WTC11 (cell line): ENCODE measurements at places on chromosomes 11 and 22.

DNA sequence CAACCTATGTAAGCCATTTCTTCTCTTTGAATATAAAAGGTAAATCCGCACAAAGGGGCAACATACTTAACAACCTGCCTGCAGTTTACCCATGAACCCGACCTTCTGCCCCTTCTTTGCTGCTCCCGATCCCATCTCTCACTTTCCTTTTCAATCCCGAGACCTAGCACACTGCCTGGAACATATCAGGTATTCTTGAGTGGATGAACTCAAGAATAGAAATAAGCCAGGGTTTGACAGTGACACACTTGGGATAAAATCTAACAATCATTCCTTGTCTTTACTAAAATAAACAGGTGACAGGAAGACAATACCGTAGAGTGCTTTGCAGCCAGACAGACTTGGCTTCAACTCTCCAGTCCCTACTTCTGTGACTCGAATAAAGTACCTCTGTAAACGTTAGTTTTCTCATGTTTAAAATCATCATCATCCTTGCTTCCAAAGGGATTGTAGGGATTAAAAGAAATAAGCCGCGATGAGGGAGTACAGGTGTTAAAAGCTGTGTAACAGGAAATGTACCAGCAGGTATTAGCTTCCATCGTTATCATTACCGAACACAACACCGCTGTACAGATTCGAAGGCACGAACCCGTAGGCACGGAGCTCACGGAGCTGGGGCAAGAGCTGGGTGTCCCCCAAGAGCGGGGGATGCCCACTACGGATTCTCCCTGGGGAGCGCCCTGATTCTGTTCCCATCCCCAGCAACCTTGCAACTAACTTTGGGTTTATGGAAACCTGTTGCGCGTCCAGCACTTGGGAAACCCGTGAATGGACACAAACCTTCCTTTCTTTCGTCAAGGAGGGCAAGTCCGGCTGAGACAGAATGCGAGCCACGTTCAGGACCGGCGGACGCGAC lies 720 bp downstream of the UFD1 start:
- no peak for DNase-seq

DNA sequence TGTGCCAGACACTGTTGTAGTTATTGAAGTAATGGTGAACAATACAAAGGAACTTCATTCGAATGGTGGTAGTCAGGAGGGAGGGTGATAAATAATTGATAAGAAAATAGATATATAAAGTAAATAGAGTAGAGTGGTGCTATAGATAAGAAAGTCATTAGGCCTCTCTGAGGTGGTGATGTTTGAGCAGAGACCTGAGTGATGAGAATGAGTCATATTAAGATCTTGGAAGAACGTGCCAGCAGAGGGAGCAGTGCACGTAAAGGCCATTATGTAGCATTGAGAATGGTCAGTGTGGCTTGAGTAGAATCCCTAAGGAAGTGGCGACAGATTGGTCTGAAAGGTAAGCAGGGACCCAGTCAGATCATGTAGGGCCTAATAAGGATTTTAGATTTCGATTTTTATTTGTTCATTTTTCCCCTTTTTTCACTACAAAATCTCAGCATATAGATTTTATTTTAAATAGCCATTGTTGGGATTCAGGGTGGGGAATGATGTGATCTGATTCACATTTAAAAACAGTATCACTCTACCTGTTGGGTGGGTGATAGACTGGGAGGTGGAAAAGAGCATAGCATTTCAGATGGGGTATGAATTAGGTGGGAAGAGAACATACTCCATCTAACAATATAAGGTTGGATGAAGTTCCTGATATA lies 44.7 kb downstream of the CCDC90B start:
- DNase-seq, result peak; percentile 45

DNA sequence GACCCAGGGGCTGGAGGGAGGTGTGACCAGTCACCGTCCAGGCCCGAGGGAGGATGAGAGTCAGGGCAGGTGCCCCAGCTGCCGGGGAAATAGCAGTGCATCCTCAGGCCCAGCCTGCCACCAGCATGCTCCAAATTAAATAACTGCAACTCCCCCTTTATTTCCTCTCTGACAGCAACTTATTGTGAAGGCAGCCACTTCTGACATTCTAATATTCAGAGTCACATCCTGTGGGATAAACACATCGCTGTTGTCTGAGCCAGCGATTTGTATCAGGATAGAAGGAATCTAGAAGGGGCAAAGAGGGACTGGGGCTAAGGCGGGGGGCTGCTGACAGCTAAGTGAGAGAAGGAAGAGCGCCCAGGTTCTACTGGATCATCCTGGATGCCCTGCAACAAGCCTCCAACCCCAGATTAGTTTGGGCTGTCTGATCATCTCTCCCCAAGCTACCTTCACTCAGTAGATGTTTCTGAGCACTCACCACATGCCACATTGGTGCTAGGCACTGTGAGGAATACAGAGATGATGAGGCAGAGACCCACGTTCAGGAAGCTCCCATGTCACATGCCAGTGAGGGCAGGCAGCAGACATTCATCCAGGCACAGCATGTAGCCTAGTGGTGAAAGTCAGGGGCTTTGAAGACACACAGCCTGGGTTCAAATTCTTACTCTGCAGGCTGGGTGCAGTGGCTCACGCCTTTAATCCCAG lies 214.1 kb downstream of the BUD13 start:
- no peak for DNase-seq

GRCh38 chr22:24969560-24970301 lies 17.2 kb downstream of the KIAA1671 start:
- no peak for DNase-seq

GRCh38 chr11:112554586-112554985 lies 293.9 kb upstream of the PLET1 start:
- no peak for DNase-seq

- DNase-seq, result no peak
Measured at GRCh38 chr22:42327462-42328129, 57.1 kb upstream of the TCF20 start.

GRCh38 chr11:113332638-113333329 lies 18.4 kb downstream of the TTC12 start:
- no peak for DNase-seq

DNA sequence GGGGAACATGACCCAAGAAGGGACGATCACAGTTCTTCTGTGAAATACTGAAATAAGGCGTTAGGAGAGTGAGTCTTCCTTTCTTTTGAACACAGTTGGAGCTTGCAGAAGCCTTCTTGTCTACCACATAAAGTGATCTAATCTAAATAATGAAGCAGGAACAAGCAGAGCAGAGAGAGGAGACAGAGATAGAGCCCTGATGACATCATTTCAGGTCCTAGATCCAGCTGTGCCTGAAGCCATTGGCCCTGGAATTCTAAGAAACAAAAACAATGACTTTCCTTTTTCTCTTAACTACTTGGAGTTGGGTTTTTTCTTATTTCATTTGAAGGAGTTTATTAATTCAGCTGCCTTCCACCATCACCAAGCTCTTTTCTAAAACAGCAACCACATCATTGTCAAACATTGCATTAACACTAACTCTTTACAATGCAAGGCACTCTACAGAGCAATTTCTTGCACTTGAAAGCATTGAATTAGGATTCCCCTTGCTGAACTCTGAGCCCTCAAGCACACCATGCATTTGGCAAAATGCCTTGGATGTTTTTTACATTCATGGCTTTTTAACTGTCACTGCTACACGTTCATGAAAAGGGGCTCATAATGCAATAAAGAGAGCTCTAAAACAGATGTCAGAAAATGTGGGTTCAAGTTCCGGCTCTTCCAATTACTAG lies 117.2 kb upstream of the TIMP3 start:
- no peak for DNase-seq

GRCh38 chr22:30398685-30399680 lies 2.2 kb downstream of the SEC14L2 start:
- DNase-seq, result no peak

GRCh38 chr11:61539006-61539405 lies 30.5 kb downstream of the LRRC10B start:
- no peak for DNase-seq

- peak; percentile 74 for DNase-seq
Measured at GRCh38 chr11:119094816-119095065, 6.9 kb downstream of the DPAGT1 start.

GRCh38 chr11:116137753-116138152 lies 633.5 kb upstream of the CADM1 start:
- DNase-seq, result no peak

- no peak for DNase-seq
Measured at GRCh38 chr11:123428116-123428715, 1.9 kb upstream of the GRAMD1B start.

DNA sequence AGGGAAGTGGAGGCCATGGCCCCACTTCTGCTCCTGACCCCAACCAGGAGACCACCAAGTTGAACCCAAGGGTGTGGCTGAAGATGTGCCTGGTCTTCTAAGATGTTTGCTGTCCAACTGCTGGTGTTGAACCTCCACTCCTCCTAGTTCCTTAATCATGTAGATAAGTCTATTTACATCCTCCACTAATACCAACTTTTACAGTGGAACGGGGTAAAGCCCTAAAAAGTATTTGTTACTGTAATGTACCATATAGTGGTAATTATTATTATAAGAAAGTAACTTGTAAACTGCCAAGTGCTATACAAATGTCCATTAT lies 19.0 kb upstream of the RASSF10 start:
- DNase-seq, result no peak

- peak; percentile 91 for DNase-seq
Measured at GRCh38 chr11:2151500-2152257, 9.3 kb downstream of the INS start.

DNA sequence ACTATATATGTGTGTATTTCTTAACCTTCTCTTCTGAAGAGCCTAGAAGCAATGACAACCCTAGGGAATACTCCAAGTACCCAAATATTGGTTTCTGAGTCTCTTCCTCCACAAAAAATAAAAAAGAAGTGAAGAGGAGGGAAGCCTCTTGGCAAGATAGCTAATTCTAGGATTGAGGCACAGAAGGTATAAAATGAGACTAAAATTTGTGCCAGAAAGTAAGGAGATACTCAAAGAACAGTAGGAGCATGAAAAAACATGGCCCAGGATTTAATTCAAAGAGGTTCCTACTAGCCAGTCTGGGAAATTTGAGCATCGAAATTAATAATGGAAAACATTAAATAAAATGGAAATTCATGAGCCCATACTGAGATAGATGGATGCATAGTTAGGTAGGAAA lies 112.1 kb downstream of the PAX6 start:
- no peak for DNase-seq

DNA sequence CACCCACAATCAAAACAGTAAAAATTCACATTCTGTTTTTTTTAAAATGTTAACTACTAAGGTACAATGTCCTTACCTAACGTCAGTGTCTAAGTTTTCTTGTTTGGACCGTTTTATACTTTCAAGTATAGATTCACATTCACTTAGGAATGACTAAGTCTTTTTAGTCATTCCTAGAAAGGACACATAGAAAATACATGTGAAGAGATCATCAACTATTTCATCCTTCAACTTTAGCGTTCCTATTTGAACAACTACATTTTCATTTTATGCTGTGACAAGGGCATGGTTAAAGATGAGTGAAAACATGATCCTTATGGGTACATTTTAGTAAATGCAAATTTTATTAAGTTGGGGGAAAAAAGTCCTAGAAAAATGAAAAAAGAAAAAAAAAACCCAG lies 62.8 kb downstream of the DDX10 start:
- DNase-seq, result no peak

DNA sequence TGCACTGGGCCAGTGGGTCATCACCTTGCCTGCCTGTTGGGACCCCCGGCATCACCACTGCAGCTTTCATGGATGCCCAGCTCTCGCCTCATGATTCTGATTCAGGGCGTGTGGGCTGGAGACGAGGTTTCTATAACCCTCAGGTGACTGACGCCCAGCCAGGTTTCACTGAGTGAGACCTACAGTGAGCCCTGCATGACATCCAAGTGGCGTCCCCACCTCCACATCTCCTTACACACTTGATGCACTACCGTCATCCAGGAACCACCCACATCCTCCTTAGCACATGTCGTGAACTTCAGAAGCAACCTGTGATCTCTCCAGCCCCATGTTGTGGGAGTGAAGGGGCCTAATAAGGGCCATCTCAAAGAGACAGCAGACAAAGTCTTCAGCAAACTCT lies 257.5 kb downstream of the CTTN start:
- DNase-seq, result no peak

- no peak for DNase-seq
Measured at GRCh38 chr11:20056109-20056949, 103.9 kb downstream of the DBX1 start.

- DNase-seq, result no peak
Measured at GRCh38 chr11:79609511-79609910, 168.7 kb upstream of the TENM4 start.

GRCh38 chr22:35651085-35651484 lies 2.8 kb downstream of the APOL6 start:
- DNase-seq, result no peak

DNA sequence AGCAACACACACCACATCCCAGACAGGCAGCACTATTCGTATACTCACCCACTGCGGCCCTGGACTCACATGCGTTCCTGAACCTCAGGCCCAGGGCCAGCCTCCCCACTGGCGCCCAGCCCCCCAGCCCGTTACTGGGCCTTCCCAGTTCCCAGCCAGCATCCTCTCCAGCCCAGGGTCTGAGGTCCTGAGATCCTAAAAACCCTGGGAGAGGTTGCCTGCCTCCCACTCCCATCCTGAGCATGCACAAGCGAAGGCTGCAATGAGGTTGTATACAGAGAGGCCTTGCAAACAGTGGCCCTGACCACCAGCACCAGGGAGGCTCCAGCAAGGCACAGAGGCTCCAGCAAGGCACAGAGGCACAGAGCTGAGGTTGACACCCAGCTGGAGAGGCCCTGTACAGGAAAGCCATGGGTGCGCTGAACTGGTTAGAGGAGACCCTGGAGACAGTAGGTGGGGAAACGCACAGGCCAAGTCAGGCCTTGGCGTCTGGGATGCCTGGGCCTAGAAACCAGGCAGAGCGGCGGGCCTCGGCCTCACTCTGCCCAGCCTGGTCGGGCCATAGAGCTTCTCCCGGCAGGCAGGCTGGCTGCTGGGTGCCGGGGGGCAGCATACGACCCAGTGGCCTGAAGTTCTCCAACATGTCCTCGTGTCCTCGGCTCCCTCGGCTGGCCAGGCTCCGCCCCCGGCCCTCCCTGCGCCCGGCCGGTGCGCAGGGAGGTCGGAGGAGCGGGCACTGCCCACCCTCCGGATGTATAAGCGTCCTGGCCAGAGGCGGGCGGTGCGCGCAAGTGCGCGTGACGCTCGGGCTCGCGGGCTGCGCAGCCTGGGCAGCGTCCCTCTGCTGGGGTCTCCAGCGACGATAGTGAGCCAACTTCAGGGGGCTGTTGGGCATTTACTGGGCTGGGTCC lies 2.3 kb upstream of the TBX1 start:
- no peak for DNase-seq

- no peak for DNase-seq
Measured at GRCh38 chr22:45228401-45228754, 12.3 kb downstream of the KIAA0930 start.

DNA sequence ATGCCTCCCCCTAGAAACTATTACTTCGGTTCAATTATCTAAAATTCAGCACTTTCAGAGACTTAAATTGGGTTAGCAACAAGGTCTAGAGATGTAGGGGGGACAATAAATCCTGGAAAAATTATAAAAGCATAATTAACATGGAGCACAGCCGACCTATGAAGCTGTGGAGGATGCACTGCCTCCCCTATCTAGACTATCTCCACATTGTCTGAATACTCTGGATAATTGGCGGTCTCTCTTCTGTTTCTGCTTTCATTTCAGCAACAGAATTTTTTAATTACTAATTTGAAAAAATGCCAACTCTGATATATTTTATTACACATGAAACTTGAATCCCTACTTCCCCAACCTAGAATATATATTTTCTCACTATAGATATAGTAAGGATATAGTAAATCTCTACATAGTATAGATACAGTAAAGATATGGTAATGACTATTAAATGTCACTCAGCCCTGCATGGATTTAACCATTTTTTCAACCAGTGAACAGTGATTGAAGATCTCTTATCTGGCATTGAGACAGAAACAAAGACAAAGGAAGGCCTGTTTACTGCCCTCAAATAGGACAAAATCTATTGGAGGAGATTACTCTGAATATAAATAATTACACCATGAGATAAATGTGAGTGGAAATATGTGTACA lies 157.6 kb downstream of the BLID start:
- no peak for DNase-seq
